ENCODE measurements at places on chromosomes 3 and 15.

DNA sequence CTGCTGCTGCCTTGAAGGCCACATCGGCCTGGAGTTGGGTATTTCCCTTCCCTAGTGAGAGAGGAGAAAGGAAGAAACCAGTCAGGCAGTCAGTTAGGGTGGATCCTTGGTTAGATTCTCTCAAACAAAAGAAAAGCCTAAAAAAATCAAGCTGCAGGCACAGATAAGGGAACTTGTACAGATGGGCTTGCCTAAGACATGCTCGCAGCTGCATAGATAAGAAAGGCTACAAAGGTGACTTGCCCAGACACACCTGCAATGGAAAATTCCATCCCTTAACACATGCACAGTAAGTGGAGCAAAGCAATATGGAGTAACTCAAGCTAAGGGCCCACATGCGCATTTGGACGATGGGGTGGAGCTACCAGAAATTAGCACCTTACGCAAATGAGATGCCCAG lies 199.7 kb upstream of the ARPP21 start:
- no peak for DNase-seq

GRCh38 chr3:59684766-59685165 lies 634.9 kb upstream of the CFAP20DC start:
- DNase-seq = no peak

DNA sequence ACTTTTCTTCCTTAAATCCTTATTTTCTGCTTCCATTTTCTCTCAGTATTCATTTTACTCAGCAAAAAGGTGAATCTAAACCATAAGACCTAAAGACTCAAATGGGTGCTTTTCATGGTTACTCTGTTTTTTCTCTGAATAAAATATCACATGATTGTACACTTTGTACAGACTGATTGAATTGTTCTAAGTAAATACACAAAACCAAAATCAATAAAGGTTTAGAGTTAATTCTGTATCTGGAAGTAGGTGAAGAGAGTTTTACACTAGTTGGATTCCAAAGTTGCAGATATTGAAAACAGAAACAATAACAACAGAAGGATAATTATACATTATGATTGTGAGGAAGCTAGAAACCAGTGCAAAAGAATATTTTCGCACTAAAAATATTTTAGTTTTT lies 546.2 kb downstream of the TUSC7 start:
- DNase-seq = no peak

DNA sequence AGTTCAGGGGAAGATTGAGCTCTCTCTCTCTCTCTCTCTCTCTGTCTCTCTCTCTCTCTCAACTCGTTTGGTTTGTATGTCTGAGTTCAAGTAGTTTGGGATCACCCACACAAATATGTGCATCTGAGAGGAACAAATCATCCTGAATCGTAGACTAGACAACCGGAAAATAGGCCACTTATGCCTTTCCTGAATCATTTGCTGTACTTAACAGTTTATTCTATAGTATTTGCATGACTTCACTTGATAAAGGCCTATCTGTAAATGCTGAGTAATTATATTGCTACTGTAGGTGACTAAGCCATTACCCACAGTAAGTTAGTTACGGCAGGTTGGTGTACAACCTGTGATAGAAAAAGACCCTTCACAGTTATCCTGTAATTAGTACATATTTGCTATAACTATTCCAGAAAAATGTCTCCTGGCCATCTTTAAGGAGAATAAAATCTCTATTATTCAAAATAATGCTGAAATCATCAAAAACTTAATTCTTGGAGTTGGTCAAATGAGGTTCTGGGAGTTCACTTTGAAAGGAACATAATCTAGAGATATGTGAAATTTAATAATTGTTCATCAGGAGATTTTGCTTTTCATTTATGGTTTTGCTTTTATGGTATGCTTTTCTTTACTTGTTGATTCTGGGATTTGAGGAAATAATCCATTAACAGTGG lies 31.1 kb downstream of the OXSM start:
- DNase-seq = no peak

DNA sequence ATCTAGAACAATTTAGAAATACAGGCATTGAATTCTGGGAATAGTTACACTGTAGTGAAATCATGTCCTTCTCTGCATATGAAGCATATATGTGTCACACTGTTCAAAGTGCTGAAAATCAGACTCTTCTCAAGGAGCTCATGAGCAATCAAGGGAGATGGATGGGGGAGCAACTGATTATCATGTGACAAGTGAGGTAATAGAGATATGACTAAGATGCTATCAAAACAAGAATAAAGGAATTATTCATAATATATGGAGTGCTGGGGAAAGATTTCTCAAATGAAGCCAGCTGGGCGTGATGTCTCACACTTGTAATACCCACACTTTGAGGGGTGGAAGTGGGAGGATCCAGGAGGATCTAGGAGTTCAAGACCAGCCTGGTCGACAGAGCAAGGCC lies 74.9 kb upstream of the CHRNB4 start:
- DNase-seq = no peak

GRCh38 chr15:48720646-48721045 lies 75.1 kb upstream of the FBN1 start:
- no peak for DNase-seq

DNA sequence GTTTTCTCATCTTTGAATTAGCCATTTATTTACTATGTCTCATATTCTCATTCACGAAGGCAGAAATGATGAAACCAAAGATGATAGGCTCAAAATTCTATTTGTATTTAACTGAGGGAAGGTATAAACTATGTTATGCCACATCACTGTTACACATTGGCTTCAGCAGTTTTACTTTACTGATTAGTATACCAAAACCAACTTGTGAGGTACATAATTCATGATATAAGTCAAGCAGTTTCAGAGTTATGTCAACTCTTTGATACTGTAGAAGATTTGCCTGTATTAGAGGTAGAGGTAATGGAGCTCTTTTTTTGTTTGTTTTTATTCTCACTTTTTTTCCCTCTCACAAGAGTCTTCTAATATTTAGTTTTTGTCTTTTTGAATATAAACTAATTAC lies 22.9 kb downstream of the CHMP2B start:
- no peak for DNase-seq

DNA sequence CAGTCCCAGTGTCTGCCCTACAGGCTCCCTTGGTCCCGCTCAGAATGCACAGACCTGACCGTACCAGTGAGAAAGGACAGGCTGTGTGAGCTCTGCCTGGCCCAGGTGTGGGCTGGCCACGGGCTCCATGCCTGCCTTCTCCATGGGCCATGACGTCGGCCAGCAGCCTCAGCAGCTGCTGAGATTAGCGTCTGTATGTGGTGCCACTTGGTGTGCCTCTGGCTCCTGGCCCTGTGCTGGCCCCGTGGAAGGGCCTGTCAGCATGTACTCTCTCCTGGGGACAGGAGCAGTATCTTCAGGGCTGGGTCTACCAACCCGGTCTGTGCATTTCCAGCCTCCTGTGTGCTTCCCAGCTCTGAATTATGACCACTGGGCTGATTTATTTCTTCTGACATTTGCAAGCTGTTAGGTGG lies 25.7 kb downstream of the KLF13 start:
- DNase-seq = no peak

- no peak for DNase-seq
Observed at GRCh38 chr3:143511174-143511879, 336.9 kb downstream of the SLC9A9 start.

- no peak for DNase-seq
Observed at GRCh38 chr3:134769287-134769868, 25.7 kb upstream of the EPHB1 start.

- DNase-seq = no peak
Observed at GRCh38 chr15:40053831-40054604, 15.0 kb upstream of the SRP14 start.

DNA sequence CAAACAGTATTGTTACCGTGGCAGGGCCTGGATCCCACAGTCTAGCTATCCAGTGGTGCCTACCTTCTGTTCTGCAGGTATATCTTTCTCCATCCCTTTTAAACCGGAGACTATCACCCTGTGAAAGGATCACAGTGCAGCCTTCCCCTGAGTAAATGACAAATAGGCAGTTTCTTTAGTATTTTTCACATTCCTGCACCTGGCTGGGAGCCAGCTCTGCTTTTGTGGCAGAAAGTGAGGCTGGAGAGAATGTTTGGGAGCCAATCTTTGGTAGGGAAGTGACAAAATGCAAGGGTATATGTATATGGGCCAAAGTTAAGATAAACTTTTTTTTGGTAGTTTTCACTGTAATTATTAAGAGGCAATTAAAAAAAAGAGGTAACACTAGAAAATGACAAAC lies 54.8 kb downstream of the ARHGEF26 start:
- no peak for DNase-seq

GRCh38 chr15:100940767-100941379 lies 21.7 kb downstream of the LRRK1 start:
- DNase-seq = no peak

DNA sequence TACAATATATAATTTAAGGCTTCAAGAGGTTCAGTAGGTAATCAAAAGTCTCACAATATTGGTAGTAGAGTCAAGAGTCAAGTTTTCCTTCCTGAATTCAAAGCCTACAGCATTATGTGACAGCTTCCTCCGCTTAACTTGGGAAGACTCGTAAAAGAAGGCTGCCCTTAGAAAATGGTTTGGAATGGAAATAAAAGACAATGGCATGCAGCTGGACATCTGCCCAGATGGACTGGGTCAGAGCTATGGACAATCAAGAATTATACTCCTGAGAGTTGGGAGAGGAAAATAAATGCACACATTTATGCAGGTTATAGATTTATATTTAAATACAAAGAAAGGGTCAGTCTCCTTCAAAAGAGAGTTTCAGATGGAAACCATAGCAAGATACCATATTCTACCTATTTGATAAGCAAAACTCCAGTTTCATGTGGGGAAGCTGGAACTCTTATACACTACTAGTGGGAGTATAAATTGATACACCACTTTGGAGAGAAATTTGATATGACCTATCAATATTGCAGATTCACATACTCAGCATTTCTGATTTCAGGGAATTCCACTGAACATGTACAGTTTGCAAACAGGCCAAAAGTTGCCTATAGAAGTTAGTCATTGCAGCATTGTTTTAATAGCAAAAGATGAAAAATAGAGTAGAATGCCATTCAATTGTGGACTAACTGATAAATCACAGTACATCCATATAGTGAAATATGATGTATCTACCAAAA lies 6.1 kb downstream of the CRYBG3 start:
- no peak for DNase-seq

- no peak for DNase-seq
Observed at GRCh38 chr15:91182101-91182500, 82.0 kb downstream of the SV2B start.

GRCh38 chr3:107375682-107376081 lies 1.6 kb upstream of the CCDC54 start:
- no peak for DNase-seq

DNA sequence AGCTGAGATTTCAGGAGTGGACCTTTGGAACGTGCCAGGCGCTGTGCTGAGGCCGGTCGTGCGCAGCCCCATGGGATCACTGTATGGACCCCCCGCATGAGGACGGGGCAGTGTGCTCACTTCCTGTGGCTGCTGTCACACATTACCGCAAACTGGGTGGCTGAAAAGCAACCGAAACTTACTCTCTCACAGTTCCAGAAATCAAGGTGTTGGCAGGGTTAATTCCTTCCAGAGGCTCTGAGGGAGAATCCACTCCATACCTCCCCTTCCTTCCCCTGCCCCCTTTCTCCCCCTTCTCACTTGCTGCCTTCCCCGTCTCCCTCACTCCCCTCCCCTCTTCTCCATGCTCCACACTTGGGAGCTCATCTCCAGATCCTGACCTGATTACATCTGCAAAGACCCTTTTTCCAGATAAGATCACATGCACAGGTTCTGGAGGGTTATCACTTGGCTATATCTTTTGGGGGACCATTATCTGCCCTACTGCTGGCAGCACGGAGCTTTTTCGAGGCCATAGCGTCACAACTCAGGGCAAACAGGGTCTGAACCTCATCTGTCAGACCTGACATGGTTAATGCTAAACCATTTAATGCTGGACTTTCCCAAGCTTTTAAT lies 41.2 kb downstream of the KLF13 start:
- DNase-seq = no peak

DNA sequence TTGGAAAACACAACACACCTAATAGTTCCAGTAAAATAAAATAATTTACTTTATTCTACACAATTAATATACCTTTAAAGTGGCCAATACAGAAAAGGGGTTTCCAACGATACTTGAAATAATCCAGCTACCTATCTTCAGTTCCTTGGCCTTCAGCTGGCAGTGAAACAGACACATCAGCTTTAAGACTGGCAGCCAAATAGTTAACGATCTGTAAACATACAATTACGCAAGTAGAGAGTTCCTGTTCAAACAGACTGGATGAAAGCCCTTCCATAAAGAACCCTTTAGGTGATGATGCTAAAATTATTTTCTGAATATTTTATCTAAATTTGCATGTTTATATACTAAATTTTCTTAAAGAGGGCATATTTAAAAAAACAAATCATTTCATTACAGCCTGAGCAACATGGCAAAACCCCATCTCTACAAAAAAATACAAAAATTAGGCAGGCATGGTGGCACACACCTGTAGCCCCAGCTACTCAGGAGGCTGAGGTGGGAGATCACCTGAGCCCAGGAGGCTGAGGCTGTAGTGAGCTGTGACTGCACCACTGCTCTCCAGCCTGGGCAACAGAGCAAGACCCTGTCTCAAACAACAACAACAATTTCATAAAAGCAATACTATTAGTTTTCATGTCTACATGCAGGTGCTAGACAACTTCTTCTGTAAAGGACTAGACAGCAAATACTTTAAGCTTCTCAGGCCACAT lies 12.9 kb downstream of the DYNC1LI1 start:
- DNase-seq = no peak

- no peak for DNase-seq
Observed at GRCh38 chr15:73369154-73369694, 466 bp upstream of the HCN4 start.

DNA sequence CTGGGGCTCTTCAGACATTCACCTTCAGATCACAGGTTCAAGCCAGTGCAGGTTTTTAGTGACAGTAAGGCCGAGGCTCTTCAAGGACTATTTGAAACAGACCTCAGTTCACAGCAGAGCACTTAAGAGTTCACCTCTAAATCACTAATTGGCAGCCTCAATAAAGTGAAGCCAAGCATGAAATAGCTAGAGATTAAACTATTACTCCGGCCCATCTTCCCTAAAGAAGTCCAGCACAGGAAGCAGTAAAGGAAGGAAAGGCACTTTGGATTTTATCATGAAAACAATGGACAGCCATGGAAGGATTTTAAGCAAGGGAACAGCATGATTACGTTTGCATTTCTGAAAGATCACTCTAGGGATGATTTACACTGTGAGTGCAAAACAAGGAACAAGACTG lies 27.6 kb upstream of the ARL6 start:
- no peak for DNase-seq

- no peak for DNase-seq
Observed at GRCh38 chr15:66860844-66861243, 158.8 kb downstream of the SMAD6 start.

- no peak for DNase-seq
Observed at GRCh38 chr15:91865950-91866349, 12.4 kb downstream of the SLCO3A1 start.

- DNase-seq = no peak
Observed at GRCh38 chr3:86801921-86802320, 189.0 kb downstream of the VGLL3 start.

GRCh38 chr3:149850787-149851584 lies 38.0 kb downstream of the RNF13 start:
- no peak for DNase-seq

Data from NT2/D1 (cell line).